CD4-positive, alpha-beta T cell treated with Interleukin-21 for 1 hour (primary cell): ENCODE measurements at places on chromosomes 5 and 9.

- DNase-seq = no peak
These were observed 14.9 kb upstream of the SCGB3A2 start for GRCh38 chr5:147863454-147864158.

GRCh38 chr5:83831834-83832233, 111.2 kb upstream of the HAPLN1 start:
- DNase-seq = no peak

DNA sequence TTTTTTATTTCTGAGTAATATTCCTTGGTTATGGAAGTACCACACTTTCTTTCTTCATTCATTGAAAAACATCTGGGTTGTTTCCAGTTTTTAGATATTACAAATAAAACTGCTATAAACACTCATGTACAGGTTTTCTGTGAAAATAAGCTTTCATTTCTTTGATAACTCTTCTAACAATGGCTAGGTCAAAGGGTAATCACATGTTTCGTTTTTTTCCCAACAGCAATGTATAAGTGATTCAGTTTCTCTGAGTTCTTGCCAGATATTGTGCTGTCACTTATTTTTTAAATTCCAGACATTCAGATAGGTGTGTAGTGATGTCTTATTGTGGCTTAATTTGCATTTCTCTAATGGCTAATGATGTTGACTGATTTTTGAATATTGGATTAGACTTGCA, 16.7 kb upstream of the TNPO1 start:
- DNase-seq = no peak

GRCh38 chr9:112914524-112914923, 23.8 kb upstream of the SLC46A2 start:
- no peak for DNase-seq

- no peak for DNase-seq
These were observed 406.0 kb upstream of the KLF4 start for GRCh38 chr9:107895501-107896001.

DNA sequence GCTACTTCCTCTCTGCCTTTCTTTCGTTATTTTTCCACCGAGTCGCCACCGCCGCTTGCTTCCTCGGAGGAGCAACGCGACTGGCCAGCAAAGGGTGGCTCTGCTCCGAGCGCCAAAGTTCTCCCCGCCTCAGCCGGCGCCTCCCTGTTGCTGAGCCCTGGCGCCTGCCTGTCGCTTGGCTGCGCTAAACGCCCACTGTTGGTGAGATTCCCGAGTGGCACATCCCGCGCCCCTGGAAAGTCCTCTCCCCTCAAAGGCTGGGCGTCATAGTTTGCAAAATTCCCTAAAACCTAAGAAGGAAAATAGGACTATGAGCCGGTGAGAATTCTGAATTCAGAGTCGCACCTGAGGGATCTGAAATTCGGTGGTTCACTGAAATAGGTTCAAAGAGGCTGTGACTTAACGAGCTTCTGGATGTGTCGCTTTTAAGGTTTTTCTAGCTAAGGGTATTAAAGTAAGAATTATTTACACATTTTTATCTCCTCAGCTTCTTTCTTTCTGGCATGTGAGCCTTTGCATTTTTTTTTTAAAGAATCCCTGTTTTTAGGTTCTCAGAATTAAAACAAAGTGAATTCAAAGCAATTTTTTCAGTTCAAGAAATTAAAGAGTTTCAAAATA, at the start of gene GRIN3A:
Gene GRIN3A (minus strand): TSS at position 82 of the 618 bp plus-strand sequence. CDS start 668 bp downstream, outside the sequence.
- DNase-seq = no peak

DNA sequence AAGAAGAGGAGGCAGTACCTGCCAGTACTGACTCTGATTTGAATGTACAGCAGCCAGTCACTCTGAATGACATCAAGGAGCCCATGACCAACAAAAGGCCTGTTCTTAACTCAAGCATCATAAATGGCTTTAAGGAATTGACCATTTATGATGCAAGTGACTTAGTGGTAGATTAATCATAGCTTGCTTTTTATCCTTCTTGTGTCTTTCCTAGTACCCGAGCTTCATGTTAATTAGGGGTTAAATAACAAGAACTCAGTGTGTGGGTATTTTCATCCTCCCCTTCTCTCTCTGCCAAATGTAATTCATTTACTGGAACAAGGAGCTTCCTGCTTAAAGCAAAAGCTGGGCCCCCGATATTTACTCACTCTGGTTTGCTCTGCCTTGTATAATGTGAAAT, 146.5 kb downstream of the UNC13B start:
- DNase-seq = no peak

DNA sequence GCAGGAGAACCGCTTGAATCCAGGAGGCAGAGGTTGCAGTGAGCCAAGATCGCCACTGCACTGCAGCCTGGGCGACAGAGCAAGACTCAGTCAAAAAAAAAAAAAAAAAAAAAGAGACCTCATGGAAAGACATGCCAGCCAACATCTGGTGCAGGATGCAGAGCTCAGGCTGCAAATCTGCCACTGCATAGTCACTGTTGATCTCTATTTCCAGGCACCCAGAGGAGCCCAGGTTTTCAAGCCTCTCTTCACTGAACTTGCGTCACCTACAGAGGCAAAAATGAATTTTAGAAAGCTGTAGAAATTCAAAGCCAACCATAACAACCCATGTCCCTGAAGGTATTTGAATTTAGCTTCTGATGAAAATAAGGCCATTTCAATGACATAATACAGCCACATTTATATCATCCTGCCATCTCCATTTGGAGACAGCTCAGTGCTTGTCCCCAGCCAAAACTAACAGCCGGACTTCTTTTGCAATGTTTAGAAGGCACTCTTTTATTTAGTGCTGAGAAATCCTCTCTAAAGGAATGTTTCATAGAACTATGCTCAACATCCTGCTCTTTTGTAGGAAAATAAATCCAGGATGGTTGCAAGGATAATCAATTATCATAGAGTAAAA, 113.3 kb downstream of the SNX18 start:
- DNase-seq = no peak

DNA sequence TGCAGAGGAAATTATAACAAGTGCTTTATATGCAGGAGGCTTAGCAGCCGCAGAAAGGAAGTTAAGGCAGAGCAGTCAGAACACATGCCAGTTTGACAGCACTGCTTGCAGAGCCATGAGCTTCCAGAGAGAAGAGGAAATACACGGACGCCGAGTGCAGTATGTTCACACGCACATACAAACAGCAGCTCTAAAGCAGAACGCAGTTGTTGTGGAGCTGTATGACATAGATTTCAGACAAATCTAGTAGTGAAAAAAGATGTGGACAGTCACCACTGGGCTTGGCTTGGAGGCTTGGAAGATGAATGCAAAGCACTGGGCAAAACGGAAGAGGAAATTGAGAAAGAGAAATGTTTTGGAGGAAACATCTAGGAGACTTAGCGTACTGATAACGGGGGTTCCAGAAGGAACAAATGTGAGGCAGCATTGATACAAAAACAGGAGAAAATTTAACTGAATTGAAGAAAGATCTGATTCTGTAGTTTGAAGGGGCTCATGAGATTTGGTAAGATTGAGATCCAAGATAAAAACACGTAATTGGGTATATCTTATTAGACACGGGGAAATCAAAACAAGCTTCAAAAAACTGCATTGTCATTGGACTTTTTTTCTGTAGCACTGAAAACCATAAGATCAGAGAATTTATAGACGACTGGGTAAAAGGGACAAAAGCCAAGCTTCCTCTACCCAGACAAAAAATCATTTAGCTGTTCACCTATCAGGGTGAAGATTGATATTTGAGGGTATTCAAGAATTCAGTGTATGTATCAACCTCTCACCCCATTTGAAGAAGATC, 19.6 kb upstream of the ROPN1L start:
- DNase-seq = no peak

DNA sequence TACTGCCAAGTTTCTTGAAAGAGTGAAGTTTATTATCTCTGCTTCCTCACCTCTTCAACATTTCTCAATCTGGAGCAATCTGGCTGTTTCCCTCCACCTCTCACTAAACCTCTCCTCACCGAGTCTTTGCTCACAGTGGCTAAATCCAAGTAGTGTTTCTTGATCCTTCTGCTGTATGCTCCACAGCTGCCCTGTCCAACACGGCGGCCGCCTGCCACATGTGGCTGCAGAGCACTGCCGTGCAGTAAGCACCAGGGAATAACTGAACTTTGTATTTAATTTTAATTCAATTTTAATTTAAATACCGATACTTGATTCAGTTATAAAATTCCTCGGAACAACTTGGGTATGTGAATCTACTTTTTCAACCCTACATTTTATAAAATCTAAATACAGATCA, 80.2 kb downstream of the FANCC start:
- no peak for DNase-seq

DNA sequence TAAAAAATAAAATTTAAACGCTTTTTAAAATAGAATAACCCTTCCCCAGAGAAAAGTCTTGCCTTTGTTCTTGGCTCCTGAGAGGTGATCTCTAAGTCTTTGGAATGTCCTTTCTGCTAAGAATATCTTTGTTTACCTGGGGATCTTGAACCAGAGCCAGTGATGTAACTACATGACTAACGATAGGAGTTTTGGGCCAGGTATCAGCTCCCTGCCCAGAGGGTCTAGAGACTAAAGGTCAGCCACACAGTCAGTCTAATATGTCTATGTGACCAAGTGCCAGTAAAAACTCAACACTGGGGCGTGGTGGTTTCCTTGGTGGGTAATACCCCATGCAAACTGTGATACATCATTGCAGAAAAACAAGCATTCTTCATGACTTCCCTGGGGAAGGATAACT, 1351.9 kb upstream of the C9orf72 start:
- DNase-seq = no peak

DNA sequence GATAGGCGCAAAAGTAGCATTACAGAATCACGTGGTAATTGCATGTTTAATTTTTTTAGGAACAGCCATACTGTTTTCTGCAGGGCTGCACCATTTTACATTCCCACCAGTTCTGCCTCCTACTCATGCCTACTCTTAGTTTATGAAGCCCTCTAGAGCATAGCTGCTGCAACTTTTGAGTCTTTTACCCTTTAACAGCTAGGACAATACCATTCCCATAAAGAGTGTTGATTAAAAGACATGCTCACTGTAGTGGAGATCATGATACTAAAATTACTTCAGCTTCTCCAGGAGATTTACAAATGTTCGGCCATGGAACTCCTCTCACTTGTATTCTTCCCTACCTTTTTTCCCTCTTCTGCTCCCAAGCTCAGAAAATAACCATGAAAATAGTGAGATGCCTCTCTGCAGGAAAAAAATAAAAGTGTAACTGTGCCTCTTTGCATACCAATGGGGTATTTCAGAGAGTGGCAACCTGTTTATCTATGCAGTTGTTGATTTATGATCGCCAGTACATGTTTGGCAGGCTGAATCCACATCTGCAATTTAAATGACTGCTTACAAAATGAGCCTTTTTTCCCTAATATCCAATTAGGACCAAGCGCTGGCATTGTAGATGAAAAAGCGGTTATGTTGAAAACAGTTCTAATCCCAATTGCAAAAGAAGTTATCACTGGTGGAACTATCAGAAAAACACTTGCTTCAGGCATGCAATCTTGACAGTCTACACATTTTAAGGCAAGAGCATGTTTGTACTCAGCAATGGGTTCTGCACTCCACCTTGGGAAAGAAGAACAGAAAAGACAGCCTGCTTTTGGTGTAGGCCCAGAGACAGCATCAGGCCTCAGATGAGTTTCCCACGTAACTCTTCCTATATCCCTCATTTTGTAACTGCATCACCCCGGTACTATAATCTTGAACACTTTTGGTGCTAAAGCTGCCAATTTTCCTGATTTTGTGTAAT, 131.1 kb downstream of the ADAMTSL1 start:
- no peak for DNase-seq

DNA sequence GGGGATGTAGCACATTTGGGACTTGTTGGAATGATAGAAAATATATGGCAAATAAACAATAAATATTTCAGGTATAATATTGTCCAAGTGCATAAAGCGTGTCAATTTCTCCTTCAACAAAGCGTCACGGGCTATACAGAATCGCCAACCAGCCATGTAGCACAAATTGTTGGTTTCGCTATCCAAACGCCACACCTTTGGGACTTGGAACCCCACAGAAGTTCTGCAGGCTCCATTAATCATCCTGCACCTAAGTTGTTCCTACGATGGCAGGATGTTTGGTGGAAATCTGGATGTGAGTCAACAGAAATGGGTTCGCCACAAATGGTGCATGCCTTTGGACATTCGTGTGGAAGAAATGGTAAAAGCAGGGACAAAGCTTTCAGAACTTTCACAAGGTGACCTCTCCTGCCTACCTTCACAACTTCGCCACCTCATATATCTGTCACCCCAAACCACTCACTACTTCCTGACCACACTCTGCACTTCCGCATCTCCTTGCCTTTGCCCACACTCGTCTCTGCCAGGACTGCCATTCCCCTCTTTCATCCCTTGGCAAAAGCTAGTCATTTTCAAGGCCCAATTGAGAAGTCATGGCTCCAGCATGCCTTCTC, 95.7 kb downstream of the LHFPL2 start:
- DNase-seq = no peak

DNA sequence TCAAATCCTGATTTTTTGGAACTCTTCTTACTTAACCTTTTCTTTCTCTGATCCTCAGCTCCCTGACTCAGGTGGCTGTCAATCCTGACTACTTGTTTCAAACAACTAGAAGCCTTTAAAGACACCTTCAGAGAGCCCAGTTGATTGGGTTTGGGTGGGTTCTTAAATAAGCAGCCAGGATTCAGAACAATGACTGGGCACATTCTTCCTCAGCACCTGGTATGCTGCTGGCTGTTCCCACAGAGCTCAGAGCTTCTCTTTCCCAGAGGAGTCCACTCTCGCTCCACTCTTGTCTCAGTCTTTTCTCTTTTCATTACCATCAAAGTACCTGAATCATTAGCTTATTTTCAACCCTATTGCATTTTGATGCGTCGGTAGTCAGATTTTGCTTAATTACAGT, 22.5 kb downstream of the PCSK5 start:
- DNase-seq = no peak

DNA sequence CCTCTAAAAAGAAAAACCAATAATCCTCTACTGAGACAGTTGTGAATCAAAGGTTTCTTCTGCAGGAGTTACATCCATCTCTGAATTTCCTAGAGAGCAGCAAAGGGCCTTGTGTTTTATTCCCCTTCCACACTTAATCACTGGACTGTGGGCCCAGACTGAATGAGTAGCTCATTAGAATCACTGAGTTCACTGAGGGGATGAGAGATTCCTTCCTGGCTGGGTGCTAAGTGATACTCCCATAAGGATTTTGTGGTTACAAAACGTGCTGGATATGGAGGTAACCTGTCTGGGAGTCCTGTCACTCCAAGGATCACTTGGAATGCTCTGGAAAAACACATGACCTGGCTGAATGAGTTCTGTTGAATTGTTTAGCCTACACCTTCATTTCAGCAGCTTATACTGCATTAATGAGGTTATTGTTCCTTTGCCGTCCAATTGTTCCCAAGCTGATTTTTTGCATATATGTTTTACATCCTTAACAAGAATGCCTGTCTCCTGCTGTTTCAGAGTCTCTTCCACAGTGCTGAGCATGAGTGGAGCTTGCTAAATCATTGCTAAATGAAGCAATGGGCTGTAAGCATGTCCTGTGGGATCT, 82.9 kb downstream of the MEF2C start:
- no peak for DNase-seq

DNA sequence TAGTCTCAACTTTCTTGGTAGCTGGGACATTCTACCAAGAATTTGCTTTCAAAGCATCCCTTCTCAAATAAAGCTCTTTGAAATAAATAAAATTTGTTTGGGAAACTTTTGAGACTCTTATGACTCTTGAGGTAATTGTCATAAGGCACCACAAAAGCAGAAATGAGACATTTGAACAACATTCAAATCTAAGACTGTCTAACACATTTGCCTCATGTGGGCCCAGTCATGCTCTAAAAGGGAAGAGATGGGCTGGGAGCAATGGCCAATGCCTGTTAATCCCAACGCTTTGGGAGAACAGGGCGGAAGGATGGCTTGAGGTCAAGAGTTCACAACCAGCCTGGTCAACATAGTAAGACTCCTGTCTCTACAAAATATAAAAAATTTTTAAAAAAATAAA, 26.4 kb downstream of the SLC31A2 start:
- DNase-seq = no peak
